ENCODE measurements at places on chromosomes 2 and 18.

- no peak for DNase-seq
These were observed 145.8 kb downstream of the MCFD2 start for GRCh38 chr2:46769809-46770208.

- no peak for DNase-seq
These were observed 64.2 kb upstream of the CAPN13 start for GRCh38 chr2:30871440-30871839.

GRCh38 chr2:161161074-161161706 lies 962 bp downstream of the TANK start:
- DNase-seq, result no peak

- no peak for DNase-seq
These were observed 88.0 kb downstream of the LTBP1 start for GRCh38 chr2:33034784-33035183.

- DNase-seq, result no peak
These were observed 436.3 kb downstream of the CBLN2 start for GRCh38 chr18:72107647-72108383.

DNA sequence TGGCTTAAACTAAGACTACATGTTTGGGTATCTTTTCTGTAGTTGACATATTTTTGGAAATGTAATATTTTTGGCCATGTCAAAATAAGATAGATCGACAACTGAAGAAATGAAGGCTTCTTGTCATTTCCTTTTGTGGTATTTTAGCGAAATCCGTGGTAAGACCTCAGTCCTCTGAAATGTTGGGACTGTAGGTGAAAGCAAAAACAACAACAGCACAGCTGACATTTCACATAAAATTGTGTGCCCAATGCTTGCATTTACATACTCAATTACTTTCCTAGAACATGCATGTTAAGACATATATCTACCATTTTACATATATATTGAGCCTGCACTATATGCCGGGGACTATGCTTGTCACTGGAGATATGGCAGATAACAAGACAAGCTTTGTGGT lies 50.2 kb downstream of the SPP2 start:
- DNase-seq, result no peak

DNA sequence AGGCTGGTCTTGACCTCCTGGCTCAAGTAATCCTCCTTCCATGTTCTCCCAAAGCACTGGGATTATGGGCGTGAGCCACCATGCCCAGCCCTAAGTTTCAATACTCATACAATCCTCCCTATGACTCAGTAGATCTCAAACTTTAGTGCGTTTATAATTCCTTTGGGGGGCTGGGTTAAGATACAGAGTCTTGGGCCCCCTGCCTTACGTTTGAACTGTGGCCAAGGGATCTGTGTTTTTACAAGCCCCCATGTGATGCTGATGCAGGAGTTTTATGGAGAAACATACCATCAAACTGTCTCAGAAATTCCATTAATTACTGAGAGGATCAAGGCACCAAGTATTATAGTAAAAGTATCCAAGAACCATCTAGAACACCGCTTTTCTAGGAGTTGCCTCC lies 38.2 kb upstream of the FAM136A start:
- DNase-seq, result no peak

GRCh38 chr2:172817411-172817810 lies 81.8 kb downstream of the RAPGEF4 start:
- no peak for DNase-seq

DNA sequence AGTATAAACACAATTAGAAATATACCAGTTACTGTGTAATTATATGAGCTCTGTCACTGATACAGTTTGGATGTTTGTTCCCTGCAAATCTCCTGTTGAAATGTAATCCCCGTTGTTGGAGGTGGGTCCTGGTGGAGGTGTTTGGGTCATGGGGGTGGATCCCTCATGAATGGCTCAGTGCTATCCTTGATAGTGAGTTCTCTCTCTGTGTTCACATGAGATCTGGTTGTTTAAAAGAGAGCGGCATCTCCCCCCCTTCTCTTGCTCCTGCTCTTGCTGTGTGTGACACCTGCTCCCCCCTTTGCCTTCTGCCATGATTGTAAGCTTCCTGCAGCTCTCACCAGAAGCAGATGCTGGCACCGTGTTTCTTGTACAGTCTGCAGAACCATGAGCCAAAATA lies 24.1 kb downstream of the MTX2 start:
- DNase-seq, result no peak

GRCh38 chr2:44201648-44202165 lies 33.0 kb downstream of the PPM1B start:
- no peak for DNase-seq

DNA sequence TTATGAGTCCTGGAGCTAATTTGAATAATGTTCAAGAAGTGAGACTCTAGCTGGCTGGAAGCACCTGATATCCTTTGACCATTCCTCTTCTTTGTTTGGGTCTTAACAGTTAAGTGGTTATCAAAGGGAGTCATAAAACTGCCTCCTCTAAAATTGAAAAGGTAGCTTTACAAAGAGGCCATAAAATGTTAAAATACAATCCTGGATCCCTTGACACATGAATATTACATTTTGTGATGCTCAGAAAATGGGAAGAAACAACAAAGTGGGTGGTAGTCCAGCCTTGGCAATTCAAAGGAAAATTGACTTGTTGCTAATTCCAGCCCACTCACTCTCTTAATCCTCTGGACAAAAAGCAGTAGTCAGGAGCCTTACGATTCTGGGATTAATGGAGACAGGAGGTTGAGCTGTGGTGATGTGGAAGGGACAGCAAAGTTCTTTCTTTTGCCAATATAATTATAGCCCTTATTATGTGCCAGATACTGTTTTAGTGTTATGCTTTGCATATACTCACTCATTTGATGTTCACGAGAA lies 339.2 kb downstream of the PDE11A start:
- DNase-seq, result no peak

- no peak for DNase-seq
These were observed 29.2 kb upstream of the CDH7 start for GRCh38 chr18:65721619-65722018.

DNA sequence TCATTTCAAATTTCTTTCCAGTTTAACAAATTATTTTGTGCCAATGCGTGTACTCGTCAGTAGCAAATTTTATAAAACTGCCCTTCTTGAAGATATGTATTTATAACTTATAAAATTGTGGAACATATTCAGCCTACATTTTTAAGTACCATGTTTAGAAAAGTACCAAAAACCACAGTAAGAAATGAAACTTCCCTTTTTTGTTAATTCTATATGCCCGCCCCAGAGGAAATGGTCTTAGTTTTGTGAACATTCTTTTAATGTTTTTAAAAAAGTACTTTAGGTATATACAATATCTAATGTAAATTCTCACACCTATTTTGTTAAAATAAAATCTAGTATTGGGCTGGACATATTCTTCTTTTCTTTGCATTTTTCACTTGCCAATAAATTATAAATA lies 1.2 kb downstream of the UGT1A9 start:
- no peak for DNase-seq

- no peak for DNase-seq
These were observed 893.0 kb upstream of the CHAC2 start for GRCh38 chr2:52874466-52875106.

DNA sequence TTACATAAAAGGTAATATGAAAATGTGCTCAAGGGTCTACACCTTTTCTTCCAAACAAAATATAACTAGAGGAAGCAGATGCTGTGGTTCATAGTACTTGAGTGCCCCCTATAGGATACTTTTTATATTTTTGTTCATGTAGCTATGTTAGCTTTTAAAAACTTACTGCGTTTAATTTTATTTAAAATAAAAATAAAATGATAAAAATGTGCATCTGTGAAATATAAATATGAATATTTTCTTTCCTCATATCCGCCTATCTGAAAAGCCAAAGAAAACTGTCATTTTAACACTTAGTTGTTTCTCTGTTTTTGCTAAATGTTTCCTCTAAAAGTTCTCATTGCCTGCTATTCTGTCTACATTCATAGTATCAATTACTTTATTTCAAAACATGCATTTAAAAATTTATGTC lies 9.6 kb upstream of the LRP1B start:
- DNase-seq, result no peak

- no peak for DNase-seq
These were observed 153.1 kb downstream of the INO80D start for GRCh38 chr2:205932861-205933260.

GRCh38 chr2:24205131-24205530 lies 30.3 kb downstream of the FAM228A start:
- DNase-seq, result no peak

GRCh38 chr18:66826211-66826610 lies 222.3 kb upstream of the CDH19 start:
- no peak for DNase-seq

DNA sequence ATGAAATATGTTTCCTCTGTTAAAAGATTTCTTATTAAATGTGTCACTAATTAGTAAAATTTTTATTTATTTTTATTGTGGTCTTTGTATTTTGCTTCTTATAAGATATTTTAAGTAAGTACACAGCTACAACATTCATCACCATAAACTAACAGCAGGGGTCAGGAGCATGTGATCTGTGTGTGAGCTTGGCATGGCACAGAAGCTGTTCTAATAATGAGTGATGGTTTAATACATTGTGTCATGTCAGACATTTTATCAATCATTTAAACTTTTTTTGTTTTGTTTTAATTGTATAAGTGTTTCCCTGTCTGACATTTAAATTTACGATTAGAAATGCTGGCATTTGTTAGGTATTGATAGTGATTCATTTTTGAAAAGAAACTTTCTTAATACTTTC lies 585.4 kb downstream of the DSC3 start:
- DNase-seq, result no peak

- DNase-seq, result no peak
These were observed 80.3 kb downstream of the DYNAP start for GRCh38 chr18:54671291-54671881.

GRCh38 chr18:25055076-25055475 lies 296.9 kb downstream of the ZNF521 start:
- DNase-seq, result no peak

- no peak for DNase-seq
These were observed 198.4 kb downstream of the BABAM2 start for GRCh38 chr2:28088970-28089369.

DNA sequence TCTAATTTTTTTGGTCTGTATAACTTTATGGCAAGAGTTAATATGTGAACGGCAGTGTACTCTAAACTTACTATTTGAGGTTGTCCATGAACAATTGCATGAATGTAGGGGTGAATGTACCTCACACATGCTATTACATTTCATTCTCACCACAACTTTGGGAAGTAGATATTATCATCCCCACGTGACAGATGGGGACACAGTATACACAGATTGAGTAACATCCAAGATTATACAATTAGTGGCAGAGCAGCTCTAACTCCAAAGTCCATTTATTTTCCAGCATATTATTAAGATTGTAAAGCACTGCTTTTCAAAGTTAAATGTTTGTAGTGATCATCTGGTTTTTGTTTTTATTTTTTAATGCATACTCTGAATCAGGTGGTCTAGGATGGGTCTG lies 622.1 kb upstream of the ZEB2 start:
- no peak for DNase-seq

- DNase-seq, result no peak
These were observed 95.8 kb downstream of the SLC25A12 start for GRCh38 chr2:171798156-171798820.

DNA sequence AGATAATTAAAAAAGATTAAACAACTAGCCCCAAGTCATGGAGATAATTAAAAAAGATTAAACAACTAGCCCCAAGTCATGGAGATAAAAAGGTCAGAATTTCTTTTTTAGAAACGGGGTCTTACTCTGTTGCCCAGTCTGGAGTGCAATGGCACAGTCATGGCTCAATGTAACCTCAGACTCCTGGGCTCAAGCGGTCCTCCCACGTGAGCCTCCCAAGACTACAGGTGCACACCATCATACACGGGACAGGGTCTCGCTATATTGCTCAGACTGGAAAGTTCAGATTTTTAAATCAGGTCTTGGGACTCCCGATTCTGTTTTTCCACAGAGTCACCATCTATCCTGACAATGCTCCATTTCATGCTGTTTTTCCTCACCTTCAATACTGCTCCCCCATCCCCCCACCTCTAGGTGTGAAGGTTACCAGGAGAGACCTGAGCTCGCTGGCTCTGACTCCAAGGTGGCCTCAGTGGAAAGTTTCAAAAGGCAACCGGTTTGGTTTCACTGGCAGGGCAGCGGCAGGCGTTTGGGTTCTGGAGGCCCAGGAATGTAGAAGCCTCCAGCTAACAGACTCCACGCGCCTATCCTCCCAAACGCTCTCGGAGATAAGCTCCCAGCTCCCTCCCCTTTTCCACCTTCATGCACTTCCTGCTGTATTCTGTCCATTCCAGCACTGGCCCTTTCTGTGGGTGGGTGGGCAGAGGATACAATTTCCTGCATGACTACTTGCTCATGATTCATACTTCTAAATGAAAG lies 2.9 kb upstream of the SEMA4C start:
- no peak for DNase-seq

GRCh38 chr2:185144159-185144919 lies 546.0 kb downstream of the ZNF804A start:
- no peak for DNase-seq

DNA sequence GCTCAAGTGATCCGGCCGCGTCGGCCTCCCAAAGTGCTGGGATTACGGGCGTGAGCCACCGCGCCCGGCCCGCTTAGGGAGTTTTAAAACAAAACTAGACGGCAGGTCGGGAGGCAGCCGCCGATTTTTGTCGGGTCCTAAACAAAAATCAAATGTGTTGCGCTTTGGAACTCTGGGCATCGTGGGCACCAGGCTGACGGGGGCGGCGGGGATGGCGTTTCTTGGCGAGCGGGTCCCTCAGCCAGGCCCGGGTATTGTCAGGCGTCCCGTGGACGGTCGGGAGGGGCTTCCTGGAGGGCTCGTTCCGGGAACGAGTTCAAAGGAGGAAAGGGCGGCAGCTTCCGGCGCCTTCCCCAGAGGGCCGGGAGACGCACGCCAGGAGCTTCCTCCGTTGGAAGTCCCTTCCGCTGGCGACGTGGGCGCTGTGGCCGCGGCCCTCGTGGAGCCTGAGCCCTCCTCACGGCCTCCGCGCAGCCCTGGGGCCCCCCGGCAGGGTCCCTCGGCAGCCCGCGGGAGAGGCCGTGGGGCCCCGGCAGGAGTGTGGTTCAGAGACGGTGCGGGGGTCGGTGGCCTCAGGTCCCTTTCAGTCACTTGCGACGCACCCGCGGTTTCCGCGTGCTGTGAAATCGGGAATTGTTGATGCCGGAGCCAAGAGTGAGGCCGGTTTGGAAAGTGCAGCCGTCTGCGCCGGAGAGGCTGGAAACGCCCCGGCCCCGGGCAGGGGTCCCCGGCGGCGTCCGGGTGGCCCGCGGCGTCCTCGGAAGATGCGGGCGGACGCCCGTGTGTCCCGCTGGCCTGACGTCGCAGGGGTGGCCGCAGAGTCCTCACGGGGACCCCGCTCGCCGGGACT lies 59.3 kb downstream of the EMILIN2 start:
- DNase-seq, result peak; percentile 25

GRCh38 chr2:208250388-208250787 lies 4.5 kb downstream of the IDH1 start:
- DNase-seq, result no peak

DNA sequence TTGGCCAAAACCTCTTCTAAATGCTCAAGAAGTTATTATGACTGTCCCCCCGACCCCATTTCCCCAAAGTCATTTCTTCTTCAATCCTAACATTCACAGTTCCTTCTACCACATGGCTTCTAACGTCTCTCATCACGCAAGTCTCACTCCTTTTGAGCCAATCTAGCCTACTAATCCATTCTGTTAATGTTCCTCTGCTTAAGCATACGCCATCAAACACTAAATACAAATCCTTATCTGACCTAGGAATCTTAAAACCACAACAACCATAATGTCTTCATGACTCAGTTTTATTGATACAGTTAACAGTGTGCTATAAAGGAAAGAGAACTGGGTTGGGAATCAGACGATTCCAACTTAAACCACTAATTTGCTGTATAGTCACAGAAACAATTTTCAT lies 23.9 kb downstream of the HNRNPLL start:
- no peak for DNase-seq

Data from T-helper 9 cell (primary cell).